Cortex of kidney (tissue), 1 donor: ENCODE measurements at places on chromosomes 2 and 18.

- no peak for DNase-seq
Measured at GRCh38 chr2:120463527-120463926, 117.6 kb downstream of the INHBB start.

- no peak for DNase-seq
Measured at GRCh38 chr2:237724811-237725478, 73.6 kb upstream of the RBM44 start.

- DNase-seq, result no peak
Measured at GRCh38 chr2:19865151-19865550, 36.6 kb downstream of the TTC32 start.

DNA sequence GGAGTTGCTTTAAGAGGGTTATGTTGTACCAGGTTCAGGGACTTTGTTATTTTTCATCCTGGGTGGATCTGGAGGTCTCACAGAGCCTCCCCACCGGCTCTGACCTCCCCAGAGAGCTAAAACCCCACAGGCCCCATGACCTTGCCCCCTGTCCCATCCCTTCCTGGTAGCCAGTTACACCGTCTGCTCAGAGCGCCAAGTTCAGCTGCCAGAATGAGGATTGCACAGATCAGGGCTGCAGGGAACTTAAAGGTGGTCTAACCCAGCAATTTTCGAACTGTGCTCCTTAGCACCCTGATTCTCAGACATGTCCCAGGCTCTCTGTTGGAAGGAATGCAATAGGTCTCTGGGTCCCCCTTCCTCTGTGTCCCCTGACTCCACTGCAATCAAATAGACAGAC lies 32.1 kb downstream of the ATOH8 start:
- no peak for DNase-seq
